B cell (primary cell): ENCODE measurements at places on chromosomes 7 and 10. TPM values are rescaled to one million over a fixed set of nuclear protein-coding genes. Genes with fewer than 3 reads are reported as not detected.

GRCh38 chr7:36303202-36304098, 86.2 kb upstream of the ANLN start:
- no peak for DNase-seq

GRCh38 chr10:15805395-15806058, 54.8 kb downstream of the MINDY3 start:
- no peak for DNase-seq

DNA sequence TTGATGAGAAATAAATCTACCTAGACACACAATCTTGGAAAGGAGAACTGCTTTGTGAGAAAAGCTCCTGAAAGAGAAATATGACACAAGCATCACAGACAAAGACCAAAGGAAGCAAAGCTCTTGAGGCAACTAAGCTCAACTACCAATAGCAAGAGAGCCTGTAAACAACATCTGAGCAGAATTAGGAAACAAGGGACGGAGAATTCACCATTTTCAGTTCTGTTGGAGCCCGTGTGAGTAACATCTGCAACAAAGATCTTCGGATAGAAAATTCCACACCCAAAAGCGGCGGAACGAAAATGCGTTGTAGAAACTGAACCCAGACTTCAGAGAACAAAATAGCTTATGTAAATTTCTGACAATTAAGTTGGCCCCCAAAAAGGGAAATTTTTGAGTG, 909.9 kb upstream of the MBL2 start:
- DNase-seq = no peak

DNA sequence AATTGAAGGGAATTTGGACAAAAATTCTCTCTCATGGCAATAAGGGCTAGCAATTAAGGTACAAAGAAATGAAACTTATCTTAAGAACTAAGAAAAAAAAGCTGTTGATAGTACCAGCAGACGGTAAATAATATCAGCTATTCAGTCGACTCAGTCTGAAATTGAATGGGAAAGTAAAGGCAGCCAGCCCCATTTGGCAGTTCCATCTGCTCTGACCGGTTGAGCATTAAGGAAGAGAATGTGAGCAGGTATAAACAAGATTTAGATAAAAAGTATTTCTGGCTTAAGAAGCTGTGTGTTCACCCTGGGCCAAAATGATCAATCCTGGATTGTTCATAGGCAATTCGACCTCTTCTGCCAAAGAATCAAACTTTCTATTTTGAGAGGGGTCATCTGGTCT, 154.6 kb upstream of the NPVF start:
- no peak for DNase-seq

DNA sequence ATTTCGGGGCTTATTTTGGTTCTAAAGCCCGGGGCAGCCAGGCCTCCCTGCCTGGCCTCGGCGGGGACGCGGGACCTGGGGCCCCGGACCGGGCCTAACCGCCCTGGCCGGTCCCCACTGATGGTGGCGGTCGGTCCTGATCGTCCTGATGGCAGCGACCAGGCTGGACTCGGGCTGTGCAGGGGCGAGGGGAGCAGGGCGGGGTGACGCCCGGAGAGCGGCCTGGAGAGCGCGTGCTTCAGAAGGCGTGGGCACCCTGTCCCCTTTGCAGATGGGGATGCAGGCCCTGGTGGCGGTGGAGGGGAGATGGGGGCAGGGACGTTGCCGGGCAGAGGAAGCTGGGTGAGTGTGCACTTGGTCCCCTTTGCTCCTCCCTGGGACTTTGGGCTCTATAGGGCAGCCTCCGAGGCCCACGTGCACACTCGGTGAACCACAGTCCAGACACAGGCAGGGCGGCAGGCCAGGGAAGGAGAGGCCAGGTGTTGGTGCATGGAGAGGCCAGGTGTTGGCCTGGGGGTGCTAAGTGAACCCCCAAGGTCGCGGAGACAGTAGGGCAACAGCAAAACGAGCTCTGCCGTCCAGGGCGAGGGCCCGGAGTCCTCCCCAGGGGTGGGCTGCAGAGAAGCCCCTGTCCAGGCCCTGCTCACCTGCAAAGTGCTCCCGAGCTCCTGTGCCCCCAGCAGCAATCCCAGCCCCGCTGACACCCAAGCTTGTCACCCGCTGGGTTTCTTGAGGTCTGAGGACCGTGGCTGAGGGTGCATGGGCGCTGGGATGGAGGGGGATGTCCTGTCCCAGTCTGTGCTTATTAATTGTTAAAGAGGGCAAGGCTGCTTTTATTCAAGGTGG, 42.4 kb upstream of the FAM20C start:
- DNase-seq = no peak

DNA sequence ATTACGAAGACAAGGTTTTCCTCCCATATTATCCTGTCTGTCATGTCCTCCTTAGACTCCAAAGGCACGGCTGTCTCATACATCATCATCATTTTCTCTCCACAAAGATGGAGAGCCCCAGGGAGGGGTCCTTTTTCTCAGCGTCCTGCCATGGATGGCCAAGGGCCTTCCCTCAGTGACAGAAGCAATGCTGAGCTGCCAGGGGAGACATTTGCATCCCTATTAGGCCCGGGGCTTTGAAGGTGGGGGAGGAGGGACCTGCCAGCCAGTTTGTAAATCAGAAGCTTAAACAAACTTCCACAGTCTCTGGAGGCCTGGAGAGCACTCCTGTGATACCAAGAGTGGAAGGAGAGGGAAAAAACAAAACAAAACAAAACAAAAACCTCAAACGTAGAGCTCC, 112.4 kb upstream of the ADO start:
- no peak for DNase-seq

Gene LLCFC1
- polyA plus RNA-seq = not detected in 2 replicates

Gene ABHD11
- 19.8 and 26.2 TPM in 2 replicates for polyA plus RNA-seq

Gene ELOVL3
- not detected in 2 replicates for polyA plus RNA-seq

DNA sequence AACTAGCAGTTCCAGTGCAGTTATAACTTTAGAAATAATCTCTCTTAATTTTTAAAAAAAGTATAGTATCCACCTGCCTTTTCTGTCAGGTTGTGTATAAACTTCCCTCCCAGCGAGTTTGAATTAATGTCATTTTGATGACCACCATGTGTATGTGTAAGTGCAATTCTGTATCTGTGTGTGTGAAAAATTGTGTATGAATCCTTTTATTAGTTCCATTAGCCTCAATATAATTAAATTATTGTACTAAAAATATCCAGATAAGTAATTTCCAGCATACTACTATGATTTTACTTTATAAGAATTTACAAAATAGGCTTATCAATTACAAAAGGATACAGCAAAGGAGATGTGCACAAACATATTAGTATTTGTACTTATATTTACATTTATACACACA, 421.1 kb upstream of the LRGUK start:
- no peak for DNase-seq

DNA sequence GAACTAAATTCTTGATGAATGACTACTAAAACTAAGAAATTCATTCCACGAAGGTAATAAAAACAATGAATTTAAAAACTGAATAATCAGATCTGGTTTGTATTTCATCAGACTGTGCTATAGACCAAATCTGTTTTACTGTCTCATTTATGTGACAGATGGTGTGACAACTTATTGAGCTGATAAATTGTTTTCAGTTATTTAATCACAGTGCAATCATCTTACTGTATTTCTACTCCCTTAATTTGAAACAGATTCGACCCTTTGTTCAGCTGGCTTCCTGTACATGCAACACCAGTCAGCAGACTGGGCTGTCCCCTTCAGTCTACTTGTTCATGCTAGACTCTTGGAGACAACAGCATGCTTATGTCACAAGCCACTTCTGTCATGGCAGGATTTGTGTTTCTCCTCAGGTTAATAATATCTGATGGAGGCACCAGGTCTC, 150.9 kb downstream of the MBL2 start:
- no peak for DNase-seq

- no peak for DNase-seq
Measured at GRCh38 chr10:117718986-117719920, 176.7 kb downstream of the EMX2 start.

GRCh38 chr7:139772115-139772514, 5.7 kb downstream of the HIPK2 start:
- DNase-seq = no peak

DNA sequence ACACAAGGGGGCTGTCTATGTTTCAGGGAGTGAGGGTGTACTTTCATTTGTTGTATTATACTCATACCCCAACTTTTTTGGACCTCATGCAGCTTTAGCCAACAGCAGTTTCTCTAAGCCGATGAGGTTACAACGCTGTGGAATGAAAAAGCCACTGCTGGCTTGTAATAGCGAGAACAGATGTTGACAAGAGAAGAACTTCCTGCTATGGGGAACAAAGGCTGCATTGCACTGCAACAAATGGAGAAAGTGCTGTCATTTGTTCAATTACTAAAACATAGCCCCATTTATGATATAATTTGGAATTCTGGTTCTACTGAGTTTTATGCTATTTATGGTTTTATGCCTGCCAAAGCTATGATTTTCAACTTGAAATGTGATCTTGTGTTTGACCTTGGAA, 104.2 kb upstream of the TMEM72 start:
- no peak for DNase-seq

Gene EPHB4
- 12.0 and 15.2 TPM in 2 replicates for polyA plus RNA-seq

DNA sequence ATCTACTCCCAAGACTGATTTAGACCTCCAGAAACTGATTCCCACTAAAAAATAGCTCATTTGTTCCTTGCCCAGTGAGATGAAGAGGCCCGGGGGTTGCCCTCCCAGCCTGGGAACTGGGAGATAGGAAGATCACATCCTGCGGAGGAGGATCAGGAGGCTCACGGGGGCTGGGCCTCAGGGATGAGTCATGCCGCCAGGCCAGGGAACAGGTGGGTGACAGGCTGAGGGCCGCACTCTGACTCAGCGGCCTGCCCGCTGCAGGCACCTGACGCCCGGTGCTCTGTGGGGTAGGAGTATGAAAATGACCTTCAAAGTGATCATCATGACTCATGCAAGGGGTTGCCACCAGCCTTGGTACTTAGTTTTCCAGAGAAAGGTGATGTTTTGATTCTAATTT, 104.5 kb upstream of the ZPBP start:
- no peak for DNase-seq

GRCh38 chr7:1709900-1710299, 39.8 kb downstream of the ELFN1 start:
- no peak for DNase-seq

Gene YKT6
- polyA plus RNA-seq = 36.5 and 42.1 TPM in 2 replicates

GRCh38 chr7:31475368-31475767, 38.5 kb upstream of the ITPRID1 start:
- DNase-seq = no peak

Gene TLX1
- not detected in 2 replicates for polyA plus RNA-seq

- no peak for DNase-seq
Measured at GRCh38 chr7:36137754-36138153, 15.3 kb upstream of the EEPD1 start.

Gene LGI1
- not detected in 2 replicates for polyA plus RNA-seq

DNA sequence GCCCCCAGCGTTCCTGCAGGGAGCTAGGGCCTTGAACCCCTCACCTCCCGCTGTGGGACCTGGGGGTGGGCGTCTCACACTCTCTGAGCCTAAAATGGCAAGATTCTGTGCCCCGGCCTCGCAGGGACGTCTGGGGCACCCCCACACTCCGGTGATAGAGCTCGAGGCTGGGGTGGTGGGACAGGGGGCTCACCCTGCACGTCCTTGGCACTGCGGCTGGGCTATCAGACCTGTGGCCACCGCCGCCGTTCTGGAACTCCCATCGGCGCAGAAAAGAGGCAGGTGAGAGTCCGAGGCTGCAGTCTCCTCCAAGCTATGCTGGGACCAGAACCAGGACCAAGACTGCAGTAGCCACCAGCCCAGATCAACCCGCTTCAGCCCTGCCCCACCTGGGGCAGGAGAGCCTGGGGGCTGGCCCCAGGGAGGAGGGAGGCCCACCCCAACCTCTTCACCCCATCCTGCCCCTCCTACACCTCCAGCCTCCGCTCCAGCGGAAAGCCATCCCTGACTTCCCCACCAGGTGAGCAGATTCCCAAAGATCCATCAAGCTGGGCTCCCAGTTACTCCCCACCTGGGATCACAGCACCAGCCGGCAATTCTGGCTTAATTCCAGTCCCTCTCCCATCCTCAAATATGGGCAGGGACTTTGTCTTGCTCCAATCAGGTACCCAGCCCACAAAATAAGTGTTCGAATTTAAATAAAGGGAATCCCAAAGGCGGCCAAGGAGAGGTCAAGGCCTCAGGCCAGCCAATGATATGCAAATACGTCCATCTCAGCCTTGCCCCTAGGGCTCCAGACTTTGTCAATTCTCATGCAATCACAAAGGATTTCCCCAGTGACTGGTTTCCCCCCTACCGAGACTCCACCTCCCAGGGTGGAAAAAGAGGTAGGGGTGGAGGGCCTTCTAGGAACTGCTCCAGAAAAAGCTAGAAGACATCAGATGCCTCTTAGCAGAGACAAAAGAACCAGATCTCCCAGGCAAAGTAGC, 16.4 kb downstream of the TNRC18 start:
- DNase-seq = no peak

DNA sequence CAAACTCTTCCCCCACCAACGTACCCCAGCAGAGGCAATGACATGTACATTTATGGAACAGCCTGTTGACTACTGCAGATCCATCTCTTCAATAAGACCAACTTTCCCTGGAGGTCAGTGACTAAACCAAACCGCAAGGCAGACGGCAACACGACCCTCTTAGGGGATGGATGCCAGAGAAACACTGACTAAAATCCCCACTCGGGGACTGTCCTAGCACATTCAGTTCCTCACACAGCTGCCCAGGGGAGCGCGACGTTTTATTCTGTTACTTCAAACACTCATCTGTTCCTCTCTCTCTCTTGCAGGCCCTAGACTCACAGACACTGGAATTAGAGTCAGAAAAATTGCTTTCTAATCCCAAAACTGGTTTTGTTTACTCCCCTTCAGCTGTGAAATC, 146.5 kb upstream of the PRSS1 start:
- peak; percentile 12 for DNase-seq

- DNase-seq = no peak
Measured at GRCh38 chr10:49152663-49153062, 18.8 kb upstream of the FAM170B start.

DNA sequence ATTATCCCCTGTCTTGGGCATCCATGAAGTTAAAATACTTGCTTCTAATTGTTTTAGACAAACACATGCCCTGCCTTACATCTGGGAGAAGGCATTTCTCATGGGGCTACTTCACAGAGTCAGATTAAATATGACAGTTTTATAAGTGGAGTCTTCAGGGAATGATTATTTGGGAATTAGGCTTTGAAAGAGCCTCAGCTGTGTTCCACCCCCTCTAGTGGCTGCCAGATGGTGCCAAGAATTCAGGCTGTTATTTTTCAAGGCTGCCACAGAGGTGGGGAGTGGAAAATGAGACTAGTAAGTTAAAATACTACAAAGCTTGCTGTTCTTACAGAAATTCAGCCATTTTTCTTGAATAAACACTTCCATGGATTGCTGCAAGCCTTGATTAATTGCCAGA, 45.8 kb upstream of the DNAH11 start:
- DNase-seq = no peak

DNA sequence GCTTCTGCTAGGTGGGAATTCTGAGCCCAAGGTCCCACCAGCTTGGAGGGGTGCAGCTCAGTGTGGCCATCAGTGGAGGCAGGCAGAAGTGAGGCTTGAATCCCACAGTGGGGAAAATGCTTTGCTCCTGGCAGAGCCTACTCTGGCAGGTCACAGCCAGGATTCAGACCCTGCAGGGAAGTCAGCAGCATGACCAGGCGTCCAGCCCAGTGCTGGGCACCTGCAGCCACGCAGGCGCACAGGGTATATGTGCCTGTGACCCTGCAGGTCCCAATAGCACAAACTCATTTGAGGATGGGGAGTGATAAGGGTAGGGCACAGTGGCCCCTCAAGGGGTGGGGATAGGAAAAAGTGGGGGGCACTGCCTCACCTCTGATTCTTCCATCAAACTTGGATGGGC, 8.4 kb upstream of the AEBP1 start:
- DNase-seq = no peak
